ENCODE measurements at places on chromosomes 6 and 20. TPM values are rescaled to one million over a fixed set of nuclear protein-coding genes. Genes with fewer than 3 reads are reported as not detected.

- DNase-seq = peak; percentile 46
These were observed 3.5 kb upstream of the PANK2 start for GRCh38 chr20:3885715-3886114.

- DNase-seq = no peak
These were observed 145.4 kb downstream of the FOXA2 start for GRCh38 chr20:22438926-22439325.

DNA sequence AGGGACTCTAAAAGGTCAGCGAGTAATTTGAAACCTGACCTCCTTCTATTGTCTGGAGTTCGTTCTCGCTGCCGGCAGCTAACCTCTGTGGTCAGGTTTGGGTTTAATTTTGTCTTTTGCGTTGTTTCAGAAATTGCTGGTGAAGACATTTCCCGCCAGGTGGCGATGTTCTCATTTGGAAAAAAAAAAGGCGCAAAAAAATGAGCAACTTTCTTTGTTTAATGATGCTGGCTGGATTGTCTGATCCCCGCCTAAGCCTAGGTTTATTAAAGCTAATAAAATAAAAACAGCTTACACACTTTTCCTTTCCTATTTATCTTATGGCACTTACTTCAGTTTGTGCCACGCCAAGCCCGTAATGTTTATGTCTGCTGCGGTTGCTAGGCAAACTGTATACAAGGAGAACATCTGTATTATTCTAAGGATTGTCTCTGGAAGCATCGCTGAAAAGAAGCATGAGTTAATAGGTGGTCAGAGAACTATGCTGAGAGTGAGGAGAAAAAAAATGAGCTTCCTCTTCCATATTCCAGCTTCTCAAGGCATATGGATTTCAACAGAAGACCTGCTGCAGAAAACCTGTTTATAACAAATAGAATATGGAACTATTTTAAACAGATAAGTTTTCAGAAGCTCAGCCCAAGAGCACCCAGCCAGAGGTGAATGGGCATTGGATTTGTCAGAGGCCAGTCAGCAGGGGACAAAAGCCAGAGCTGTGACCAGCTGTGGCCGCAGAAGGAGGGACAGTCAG is 205.7 kb downstream of the DOK5 start:
- DNase-seq = peak; percentile 65

GRCh38 chr6:89278956-89279355 is 36.1 kb downstream of the GABRR2 start:
- no peak for DNase-seq

- DNase-seq = no peak
These were observed 170.6 kb downstream of the IBTK start for GRCh38 chr6:82076916-82077315.

GRCh38 chr6:69368613-69369012 is 428.2 kb downstream of the LMBRD1 start:
- no peak for DNase-seq

GRCh38 chr6:169240125-169240524 is 13.5 kb downstream of the THBS2 start:
- DNase-seq = no peak

GRCh38 chr6:32551410-32551809 is 21.3 kb upstream of the HLA-DRB5 start:
- DNase-seq = no peak

DNA sequence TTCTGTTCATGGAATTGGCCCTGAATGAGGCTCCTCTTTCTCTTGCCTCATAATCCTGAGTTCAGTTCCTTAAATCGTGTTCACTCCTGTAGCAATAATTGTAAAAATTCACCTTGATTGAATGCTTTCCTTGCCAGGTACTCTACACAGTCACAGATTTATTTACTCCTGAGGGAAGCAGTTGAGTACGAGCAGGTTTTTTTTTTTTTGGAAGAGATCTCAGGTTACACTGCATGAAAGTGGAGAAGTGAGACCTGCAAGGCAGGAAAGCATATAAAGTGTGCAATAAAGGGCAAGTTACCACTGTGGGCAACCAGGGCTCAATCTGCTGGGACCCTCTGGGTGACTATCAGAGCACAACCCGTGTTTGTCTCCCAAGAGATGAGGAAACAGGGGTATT is 93.0 kb upstream of the DOK5 start:
- DNase-seq = no peak

DNA sequence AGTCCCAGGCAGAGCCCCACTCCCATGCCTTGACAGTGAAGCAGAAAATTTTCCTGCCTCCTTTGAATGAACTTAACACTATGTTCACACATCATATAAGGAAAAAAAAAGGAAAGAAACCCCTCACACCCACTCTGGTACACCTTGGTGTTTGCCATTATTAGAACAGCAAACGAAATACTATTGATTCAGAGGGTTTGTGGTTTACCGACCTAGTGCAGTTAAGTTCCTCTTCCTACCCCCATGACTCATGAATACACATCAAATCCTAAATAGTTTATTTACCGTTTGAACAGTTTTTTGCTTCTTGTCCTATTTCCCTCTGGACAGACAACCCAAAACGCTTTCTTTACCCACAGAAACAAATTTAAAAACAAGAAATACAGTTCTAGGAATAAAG is 237.7 kb downstream of the FOXA2 start:
- no peak for DNase-seq

GRCh38 chr20:32989507-32990283 is 14.5 kb downstream of the SUN5 start:
- DNase-seq = no peak

DNA sequence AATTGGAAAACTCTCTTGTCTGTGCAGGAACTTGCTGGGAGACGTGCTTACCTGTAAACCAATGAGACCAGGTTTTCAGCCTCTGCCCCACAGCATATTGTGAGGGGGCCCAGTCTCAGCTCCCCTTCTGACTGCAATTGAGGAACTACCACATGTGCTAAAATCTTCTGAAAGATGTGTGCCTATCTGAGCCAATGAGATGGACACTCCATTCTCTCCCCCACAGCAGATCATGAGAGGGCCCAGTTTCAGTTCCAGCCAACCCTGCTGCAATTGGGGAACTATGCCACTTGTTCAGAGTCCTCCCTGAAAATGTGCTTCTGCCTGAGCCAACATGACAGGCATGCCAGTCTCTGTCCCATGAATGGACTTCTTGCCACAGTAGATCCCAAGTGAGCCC is 20.9 kb upstream of the PI3 start:
- no peak for DNase-seq

DNA sequence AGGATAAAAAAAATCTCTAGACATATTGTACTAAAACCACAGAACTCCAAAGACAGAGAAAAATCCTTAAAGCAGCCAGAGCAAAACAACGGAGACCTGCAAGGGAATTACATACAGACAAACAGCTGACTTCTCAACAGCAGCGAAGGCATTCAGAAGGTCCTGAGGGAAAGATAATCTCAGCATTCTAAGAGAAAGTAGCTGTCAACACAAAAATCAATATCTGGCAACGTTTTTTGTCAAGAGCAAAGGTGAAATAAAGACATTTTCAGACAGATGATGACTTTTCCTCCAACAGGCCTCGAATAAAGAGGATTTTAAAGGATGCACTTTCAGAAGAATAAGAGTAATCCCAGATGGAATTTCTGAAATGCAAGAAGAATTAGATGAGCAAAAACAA is 6.1 kb upstream of the SCGN start:
- DNase-seq = no peak

GRCh38 chr20:33210371-33210770 is 6.8 kb upstream of the BPIFA3 start:
- no peak for DNase-seq

- DNase-seq = peak; percentile 14
These were observed 314.0 kb upstream of the RSPO3 start for GRCh38 chr6:126804332-126805064.

GRCh38 chr6:34597605-34598353 is 41.6 kb upstream of the SPDEF start:
- DNase-seq = no peak

- DNase-seq = no peak
These were observed 199.7 kb downstream of the FOXC1 start for GRCh38 chr6:1809291-1809988.

Gene DHX35
- 13.6 TPM for total RNA-seq

Gene TAP1
- total RNA-seq = 15.3 TPM

Gene PTGIS
- 27.5 TPM for total RNA-seq

Gene ANKEF1
- 2.8 TPM for total RNA-seq

Gene COL19A1
- 4.0 TPM for total RNA-seq

Gene NRN1
- total RNA-seq = 43.9 TPM

Gene KHDC1L
- not detected for total RNA-seq

Gene STX11
- 2.2 TPM for total RNA-seq

Gene LAMA4
- 156 TPM for total RNA-seq

Gene MEI4
- total RNA-seq = 1.7 TPM

Gene UBE2V1
- 54.6 TPM for total RNA-seq

Gene SERPINB6
- 72.0 TPM for total RNA-seq

Measured in spinal cord (tissue), 10 donors.